ENCODE measurements at places on chromosomes 3 and 15.
A peak's percentile ranks its signal among the peaks of the same experiment; 100 is the strongest.

GRCh38 chr3:17044855-17045254 lies 160.1 kb downstream of the PLCL2 start:
- no peak for DNase-seq

DNA sequence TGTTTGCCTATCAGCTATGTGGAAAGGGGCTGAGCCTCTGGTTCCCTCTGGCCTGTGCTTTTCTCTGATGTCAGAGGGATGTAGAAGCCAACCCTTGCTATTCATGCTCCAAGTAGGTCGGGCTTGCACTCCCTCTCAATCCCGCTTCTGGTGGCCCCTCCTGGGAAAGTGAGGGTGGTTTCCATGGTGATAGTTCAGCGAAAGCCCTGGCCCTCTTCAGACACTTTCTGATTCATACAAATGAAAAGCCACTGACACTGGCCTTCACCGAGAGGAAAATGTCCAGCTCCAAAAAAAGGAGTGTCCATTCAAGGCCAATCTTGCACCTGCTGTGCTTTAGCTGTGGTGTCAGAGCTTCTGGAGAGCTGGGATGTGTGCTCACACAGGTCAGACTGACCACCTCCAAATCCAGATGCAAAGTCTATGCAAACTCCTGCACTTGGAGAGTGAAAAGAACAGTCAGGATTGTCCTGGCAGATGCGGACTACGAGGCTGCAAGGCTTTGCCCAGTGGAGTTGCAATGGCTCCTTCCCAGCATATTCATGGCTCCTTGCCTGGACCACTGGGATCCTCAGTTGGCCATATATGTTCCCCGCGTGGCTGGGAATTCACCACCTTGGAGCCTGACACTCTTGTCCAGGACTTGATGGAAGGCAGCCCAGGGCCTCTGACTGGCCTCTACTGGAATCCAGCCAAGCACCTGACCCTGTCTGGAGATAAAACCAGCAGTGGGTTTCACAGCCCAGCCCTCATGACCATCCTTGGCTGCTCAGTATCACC lies 96.6 kb downstream of the CEMIP start:
- no peak for DNase-seq

DNA sequence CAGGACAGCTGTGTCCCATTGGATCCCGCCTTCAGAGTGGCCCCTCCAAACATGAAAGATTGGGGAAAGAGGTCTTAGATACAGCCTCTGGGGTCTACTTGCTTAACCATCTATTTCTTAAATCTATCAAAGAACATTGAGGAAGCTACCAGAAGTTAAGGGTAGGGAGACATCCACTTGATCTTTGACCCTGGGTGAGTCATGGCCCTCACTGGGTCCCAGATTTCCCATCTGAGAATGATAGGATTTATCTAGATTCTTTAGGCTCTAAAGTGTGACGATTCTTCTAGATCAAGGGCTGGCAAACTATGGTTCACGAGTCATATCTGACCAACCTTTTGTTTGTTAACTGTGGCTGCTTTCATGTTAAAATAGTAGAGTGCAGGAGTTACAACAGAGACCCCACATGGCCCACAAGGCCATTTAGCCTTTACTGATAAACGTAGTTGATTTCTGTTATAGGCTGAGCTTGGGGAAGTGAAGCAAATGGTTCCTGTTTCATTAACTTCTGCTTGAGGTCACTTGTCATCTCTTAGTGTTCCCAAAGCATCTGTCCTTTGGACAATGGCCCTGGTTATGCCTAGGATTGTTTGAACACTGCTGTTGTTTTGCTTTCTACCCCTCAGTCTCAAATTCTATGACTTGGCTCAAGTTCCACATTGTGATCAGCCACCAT lies 8.0 kb downstream of the MUC13 start:
- no peak for DNase-seq

DNA sequence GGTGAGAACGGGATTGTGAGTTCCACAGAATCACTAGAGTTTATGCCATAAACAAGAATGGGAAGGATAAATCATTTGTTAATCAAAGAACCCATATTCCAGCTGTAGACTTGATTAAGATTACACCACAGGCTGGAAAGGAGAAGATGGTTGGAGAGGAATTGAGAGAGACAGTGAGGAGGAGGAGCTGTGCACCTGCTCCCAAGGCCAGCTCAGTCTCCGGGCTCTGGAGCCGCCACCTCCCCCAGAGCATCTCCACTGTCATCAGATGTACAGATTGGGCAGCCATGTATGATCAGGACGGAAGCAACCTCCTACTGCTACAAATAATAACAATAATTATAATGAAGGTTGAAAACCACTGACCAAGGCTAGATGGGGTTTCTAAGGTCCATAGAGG lies 170.0 kb downstream of the MINAR1 start:
- no peak for DNase-seq

- DNase-seq: no peak
These were observed 201.6 kb downstream of the KCNAB1 start for GRCh38 chr3:156321945-156322344.

DNA sequence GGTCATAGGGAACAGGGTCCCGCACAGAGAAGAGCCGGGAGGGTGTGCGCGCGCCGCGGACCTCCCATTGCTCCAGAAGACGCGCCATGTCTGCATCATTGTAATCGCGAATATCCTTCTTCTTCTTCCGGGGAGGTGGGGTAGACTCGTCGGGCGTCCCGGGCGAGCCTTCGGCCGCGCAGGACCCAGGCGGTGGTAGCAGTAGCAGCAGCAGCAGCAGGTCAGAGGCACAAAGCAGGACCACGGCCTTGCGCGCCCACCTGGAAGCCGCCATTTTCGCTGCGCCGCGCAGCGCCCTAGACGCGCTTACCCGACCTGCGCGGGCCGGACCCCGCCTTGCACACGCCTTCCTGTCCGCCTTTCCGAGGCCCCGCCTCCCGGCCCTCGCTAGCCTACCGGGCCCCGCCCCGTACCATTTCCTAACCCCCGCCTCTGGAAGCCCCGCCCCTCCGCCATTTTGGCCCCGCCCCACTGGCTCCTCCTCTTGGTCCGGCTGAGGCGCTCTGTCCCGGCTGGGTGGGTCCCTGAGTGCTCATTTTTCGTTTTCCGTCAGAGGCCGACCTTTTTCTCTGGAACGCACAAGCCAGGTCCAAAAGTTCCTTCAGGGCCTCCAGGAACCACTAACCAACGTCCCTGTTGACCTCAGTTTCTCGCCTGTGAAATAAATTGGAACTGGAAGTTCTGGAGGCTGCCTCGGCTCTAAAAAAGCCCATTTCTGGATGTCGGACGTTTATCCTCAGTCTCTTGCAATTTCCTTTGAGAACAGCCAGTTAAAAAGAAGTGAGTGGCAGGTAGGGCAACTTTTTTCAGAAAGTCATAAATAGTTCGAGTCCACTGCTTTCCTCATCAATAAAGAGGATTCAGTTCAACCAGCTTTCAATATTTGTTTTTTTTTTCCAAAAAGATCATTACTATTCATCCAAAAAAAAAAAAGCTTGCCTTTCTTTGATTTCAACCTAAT lies at the start of gene MESD:
Gene MESD (minus strand): TSS at position 302 of the 961 bp plus-strand sequence. CDS start 28 bp downstream, at position 274.
- peak; percentile 87 for DNase-seq

DNA sequence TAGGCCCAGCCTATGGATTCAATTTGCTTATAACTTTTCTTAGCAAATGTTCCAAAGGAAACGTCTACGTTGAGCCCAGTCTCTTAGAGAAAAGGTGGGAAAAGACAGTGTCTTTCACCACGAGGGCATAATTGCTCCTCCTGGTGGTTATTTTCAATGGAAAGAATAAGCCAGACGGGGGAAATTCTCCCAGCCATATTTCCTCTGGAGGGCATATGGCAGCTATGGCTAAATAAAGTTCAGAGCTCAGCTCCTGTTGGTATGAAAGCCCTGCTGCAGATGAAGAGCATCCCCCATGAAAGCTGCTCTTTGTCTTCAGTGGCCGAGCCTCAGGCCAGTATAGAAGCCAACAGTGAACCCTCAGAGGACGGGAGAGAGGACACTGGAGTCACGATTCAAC lies 297.9 kb downstream of the RYR3 start:
- no peak for DNase-seq

GRCh38 chr3:50050361-50050760 lies 38.4 kb upstream of the RBM5 start:
- DNase-seq: peak; percentile 49

DNA sequence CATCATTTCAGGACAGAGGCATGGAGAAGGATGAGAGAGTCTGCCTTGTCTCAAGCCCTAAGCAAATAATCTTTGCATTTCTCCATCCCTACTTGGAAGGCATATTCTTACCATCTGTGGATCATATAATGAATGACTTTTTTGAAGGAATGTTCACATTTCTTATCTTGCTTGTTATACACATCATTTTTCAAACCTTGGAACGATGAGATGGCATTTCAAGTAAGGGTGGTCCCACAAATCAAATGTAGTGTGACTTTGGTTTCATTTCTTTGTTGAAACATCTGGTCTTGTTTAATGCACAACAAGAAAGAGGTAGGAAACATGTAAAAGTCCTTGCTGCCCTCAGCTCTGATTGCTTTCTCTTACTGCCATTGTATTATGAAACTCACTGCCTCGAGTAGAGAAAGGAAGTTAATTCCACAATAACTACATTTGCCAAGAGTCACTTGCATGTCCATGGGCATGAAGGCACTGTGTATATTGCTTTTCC lies 32.1 kb downstream of the RBMS3 start:
- DNase-seq: peak; percentile 68

- DNase-seq: no peak
These were observed 4.8 kb upstream of the SACM1L start for GRCh38 chr3:45684327-45684892.

GRCh38 chr3:32256206-32256605 lies 17.7 kb downstream of the CMTM8 start:
- no peak for DNase-seq

- DNase-seq: no peak
These were observed 14.8 kb downstream of the NR2E3 start for GRCh38 chr15:71825021-71825730.

GRCh38 chr3:163671201-163671600 lies 1407.1 kb downstream of the SI start:
- DNase-seq: no peak

DNA sequence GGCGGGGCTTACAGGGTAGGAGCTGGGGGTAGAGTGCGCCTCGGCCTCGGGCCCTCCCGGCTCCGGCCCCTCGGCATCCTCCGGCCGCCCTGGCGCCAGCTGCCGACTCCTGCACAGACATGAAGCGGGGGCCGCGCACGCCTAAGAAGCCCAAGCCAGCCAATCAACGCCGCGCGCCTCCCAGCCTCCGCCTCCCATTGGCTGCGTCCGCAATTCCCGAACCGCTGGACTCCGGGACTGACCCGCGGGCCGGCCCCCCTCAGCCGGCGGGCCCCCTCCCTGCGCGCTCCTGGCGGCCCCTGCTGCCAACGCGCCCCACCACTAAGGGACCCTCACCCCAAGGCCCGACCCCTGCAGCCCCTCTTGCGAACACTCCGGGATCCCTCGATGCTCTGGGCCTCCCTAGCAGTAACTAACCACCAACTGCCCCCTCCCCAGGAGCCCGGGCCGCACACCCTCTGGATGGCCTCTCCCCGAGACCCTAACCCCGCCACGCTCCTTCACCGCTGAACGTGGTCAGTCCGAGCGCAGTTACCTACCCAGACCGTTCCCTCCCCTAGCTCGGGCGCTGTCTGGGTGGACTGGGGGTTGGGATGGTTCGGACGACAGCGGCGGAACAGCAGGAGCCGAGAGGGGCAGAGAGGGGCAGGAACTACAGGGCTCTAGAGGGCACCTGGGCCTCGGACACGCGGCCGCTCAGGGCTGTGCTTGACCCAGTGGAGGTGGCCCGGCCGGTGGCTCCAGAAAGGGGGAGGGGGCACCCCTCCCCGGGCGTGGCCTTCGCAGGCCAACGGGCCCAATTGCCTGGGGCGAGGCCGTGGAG lies 5.0 kb downstream of the GATA2 start:
- peak; percentile 74 for DNase-seq

DNA sequence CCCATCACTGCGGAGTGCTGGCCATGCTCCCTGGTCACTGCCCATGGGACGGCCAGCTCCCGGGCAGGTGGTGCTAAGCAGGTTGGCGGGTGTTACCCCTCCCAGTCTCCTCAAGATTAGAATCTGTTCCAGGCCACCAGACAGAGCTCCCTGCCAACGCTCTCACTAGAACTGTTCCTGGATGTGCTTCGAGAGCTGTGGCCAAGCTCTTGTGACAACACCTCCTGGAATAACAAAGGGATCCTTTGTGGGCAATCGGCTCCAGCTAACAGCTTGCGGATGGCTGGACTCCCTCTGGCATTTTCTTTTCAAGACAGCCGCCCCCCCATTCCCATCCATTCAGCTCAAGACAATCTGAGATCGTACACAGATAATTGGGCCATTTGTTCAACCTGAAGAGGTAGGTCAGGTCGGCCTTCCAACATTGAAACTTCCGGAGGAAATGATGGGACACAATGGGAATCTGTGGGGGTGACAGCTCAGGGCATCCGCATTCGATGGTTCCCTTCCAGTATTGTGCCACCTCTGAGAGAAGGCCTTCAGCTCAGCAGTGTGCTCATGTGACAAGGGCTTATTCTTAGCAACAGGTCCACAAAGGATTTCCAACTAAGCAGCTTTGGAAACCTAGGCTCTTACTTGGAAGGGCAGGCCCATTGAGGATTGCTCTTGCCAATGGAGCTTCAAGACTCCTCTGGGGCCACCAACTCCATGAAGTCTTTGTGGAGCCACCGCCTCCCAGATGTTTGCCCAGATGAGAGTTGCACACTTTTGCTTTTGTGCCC lies 11.6 kb upstream of the EPHB3 start:
- DNase-seq: no peak

- DNase-seq: no peak
These were observed 82.9 kb downstream of the EOMES start for GRCh38 chr3:27639271-27639670.

DNA sequence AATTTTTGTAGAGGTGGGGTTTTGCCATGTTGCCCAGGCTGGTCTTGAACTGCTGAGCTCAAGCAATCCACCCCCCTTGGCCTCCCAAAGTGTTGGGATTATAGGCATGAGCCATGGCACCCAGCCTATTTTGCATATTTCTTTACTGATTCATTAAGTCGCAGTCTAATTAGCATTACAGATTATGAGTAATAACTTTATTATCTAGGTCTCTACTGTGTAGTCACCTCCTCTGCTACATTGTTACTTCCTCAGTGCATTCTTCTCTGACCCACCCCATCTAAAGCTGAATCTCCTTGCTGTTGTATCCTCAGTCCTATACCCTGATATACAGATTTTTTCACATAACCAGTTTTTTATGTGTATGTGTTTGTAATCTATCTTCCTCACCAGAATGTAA lies 61.7 kb downstream of the TFDP2 start:
- DNase-seq: no peak

- DNase-seq: no peak
These were observed 1.2 kb downstream of the TTC23 start for GRCh38 chr15:99248000-99248715.

GRCh38 chr3:114216186-114216970 lies 21.0 kb downstream of the ZNF80 start:
- no peak for DNase-seq

Measured in AG09319 (cell line).